Kidney (tissue), 22 donors: ENCODE measurements at places on chromosomes 3 and 15. TPM values are rescaled to one million over a fixed set of nuclear protein-coding genes. Genes with fewer than 3 reads are reported as not detected.

- no peak for DNase-seq
Observed at GRCh38 chr3:28502397-28502937, 153.8 kb upstream of the AZI2 start.

DNA sequence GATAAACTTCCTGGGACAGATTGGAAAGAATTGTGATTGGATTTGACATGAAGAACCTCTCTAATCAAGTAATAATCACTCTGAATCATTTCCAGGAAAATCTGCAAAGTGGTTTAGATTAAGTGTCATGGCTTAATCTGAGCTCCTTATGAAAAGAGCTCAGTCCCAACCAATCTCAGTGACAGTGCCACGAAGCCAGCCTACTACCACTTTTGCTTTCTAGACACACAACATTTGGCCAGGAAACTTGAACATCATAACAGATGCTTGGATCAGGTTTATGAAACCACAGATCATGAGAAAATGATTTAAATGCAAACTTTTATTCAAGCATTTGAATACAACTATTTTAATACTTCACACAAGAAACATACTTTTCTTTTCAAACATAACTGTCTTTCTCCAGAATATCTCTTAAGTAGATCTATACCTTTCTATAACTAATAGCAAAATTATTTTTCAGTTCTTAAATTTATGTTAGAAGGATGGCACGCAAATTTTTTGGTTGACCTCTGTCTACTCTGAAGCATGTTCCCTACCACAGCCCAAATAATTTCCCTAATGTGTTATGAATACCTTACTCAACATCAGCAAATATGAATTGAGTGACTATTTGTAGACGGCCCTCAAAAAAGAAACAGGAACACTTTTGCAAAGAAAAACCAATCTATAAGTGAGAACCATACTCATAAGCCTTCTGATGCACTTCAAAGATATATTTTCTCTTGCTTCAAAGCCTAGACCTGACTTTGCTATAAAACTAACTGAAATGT lies 495.0 kb upstream of the ZNF385D start:
- DNase-seq: no peak

DNA sequence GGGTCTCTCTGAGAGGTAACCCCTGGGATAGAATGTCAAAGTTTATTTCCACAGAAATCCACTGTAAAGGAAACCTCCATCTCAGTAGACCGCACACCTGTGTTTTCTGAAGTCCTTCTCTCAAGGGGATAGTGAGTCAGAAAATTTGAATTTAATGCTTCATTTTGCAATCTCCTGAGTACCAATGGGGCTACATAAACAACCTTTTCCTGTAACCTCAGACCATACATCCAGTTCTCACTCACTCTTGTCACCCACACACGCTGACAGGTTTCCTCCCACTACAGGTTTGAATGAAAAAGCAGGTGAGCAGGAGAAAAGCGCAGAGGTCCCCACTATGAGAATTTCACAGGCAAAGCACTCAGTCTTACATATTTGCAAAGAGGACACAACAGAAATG lies 165.3 kb upstream of the MCTP2 start:
- no peak for DNase-seq

GRCh38 chr3:56621681-56622080 lies 61.4 kb downstream of the TASOR start:
- DNase-seq: peak; percentile 56

DNA sequence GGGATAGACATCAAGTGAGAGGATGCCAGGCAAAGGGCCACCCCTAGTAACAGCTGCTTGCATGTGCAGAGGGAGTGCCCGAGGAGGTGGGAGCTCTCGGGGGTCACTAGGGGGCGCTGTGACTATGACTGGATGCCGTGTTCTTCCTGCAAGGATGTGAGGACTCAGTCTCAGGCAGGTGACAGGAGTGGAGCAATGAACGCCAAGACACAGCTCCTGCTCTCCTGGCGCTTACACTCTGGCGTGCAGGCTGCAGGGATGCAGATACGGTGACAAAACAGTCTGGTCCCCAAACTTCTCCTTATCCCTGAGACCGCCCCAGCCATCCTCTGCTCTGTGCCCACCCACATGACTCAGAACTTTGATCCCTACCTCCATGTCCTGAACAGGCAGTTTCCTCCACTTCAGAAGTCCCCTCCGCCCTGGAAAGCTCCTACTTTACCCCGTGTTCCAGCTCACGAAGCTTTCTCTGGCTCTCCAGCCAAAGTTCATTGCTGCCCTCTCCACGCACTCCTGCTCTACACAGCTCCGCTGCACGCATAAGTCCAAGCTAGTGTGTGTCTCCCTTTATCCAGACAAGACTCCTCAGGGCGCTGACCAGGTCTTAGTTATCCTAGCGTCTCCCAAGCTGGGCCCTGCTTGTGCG lies 14.7 kb downstream of the RHOV start:
- peak; percentile 90 for DNase-seq

DNA sequence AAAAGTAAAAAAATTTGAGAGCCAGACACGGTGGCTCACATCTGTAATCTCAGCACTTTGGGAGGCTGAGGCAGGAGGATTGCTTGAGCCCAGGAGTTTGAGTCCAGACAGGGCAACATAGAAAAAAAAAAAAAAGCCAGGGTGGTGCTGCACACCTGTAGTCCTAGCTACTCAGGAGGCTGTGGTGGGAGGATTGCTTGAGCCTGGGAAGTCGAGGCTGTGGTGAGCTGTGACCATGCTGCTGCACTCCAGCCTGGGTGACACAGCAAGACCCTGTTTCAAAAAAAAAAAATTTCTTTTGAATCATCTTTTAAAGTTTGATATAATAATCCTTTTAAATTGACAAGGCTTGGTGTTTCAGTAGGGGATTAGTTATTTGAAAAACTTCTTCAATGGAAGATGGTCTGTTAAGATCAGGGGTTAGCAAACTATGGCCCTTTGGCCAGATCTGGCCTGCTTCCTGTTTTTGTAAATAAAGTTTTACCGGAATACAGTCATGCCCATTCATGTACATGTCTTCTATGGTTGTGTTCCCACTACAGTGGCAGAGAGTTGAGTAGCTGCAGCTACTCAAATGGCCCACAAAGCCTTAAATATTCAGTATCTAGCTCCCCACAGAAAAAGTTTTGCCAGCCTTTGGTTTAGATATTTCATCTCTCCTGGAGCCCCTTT lies 28.9 kb downstream of the CDAN1 start:
- DNase-seq: no peak

- no peak for DNase-seq
Observed at GRCh38 chr15:67089217-67090193, 24.1 kb downstream of the SMAD3 start.

CHDH gene
- 33.4 TPM for total RNA-seq

DNA sequence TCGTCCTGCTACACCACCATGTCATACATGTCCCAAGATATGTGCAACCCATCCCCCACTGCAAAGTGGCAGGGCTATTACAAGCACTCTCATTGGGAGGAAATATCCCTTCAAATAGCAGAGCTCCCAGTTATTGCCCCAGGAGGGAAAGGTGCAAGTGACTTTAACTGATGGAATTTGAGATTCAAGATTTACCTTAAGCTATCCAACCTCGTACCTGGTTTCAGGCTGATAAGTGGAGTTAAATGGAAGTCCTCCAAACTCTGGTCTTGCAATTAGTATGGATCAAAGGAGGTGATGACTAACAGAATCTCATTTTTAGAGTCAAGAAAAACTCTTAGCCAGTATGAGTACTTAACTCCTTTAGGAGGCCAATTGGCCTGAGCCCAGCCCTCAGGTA lies 2.1 kb downstream of the SLCO2A1 start:
- no peak for DNase-seq

- DNase-seq: no peak
Observed at GRCh38 chr3:101803173-101803782, 24.3 kb downstream of the NXPE3 start.

DNA sequence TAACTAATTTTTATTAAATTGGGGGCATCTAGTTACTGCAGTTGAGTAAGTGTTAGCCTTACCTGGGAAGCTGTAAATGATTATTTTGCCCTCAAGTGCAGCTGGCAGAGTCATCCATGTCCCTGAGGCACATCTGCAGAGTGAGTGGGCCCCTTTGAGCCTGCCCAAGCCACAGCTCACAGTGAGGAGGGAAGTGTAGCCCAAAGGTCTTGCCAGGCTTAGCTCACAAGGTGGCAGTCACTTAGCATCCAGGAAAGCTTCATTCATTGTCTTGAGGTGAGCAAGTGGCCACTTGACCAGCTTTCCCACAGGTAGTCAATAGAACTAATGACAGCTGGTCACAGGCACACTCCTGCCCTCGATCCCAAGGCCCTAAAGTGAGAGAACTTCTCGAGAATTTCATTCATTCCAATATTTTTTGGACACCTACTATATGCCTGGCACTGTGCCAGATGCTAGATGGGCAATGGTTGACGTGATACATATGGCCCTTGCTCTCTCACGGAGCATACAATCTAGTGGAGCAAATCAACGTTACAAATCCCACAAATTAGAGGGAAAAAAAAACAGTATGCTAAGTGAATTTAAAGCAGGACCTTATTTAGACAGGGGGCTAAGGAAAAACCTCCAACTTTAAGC lies 163.3 kb upstream of the IL12A start:
- no peak for DNase-seq

CFAP100 gene
- total RNA-seq: not detected

TMCO5A gene
- not detected for total RNA-seq

LMAN1L gene
- not detected for total RNA-seq

- no peak for DNase-seq
Observed at GRCh38 chr15:36358523-36358922, 220.9 kb upstream of the CDIN1 start.

TLR9 gene
- total RNA-seq: 0.94 TPM

CD80 gene
- 1.2 TPM for total RNA-seq

NR2E3 gene
- 0.19 TPM for total RNA-seq

GRCh38 chr3:99313485-99313884 lies 324.9 kb upstream of the COL8A1 start:
- DNase-seq: no peak

- no peak for DNase-seq
Observed at GRCh38 chr3:49248840-49249227, 28.2 kb downstream of the C3orf62 start.

DNA sequence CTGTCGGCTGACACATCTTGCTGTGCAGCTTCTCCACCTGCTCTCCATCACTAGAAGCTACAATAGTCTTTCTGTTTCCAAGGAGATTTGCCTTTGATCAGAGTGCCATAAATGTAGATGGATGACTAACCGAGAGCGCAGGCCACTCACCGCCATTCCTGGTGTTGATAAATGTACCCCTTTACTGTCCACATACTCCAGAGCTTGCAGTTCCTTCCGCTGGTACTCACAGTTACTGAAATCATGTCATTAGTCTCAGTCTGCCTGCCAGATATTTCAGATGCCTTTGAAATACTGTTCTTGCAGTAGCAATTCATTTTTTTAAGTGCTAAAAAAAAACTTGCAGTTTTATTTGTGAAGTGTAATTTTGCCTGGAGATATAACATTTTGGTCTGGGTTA lies 72.3 kb downstream of the BLM start:
- DNase-seq: no peak

- peak; percentile 39 for DNase-seq
Observed at GRCh38 chr3:19543212-19543841, 390.7 kb downstream of the EFHB start.

GRCh38 chr3:71488391-71488809 lies 95.1 kb downstream of the FOXP1 start:
- DNase-seq: no peak

COL6A5 gene
- total RNA-seq: 0.41 TPM

GRCh38 chr3:70110066-70110465 lies 110.5 kb downstream of the SAMMSON start:
- no peak for DNase-seq

DNA sequence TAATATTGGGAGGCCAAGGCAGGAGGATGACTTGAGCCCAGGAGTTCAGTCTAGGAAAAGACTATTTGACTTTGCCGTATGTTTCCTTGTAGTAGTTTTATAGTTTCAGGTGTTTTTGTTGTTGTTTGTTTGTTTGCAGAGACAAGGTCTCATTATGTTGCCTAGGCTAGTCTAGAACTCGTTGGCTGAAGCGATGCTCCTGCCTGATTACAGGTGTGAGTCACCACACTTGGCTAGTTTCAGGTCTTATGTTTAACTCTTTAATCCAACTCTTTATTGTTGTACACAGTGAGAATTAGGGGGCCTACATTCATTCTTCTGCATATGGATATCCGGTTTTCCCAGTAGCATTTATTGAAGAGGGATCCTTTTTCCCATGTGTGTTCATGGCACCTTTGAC lies 32.0 kb downstream of the FAIM start:
- DNase-seq: no peak

- DNase-seq: no peak
Observed at GRCh38 chr3:30974071-30974470, 79.6 kb upstream of the GADL1 start.

GUCA1C gene
- total RNA-seq: not detected

- no peak for DNase-seq
Observed at GRCh38 chr3:195596765-195597171, 13.0 kb upstream of the APOD start.

THBS1 gene
- total RNA-seq: 377 TPM

DNA sequence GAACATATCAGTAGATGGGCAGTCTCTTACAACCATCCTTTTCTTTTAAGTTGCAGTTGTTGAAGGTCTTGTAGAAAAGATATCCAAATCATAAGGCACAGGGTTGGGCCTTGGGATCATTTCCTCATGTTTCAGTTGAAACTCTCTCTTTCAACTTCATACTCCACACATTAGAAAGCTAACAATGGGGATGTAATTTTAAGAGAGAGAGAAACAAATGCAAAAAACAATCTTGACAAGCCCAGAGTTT lies 747.9 kb downstream of the ROBO1 start:
- DNase-seq: no peak

GRCh38 chr3:117399311-117400078 lies 689.9 kb downstream of the TUSC7 start:
- DNase-seq: no peak

- DNase-seq: no peak
Observed at GRCh38 chr15:27182561-27183110, 211.7 kb downstream of the GABRG3 start.

GRCh38 chr15:82064824-82065223 lies 19.0 kb upstream of the MEX3B start:
- no peak for DNase-seq

GRCh38 chr15:58962136-58962535 lies 25.3 kb upstream of the RNF111 start:
- DNase-seq: no peak

MAP1A gene
- 9.3 TPM for total RNA-seq

GRCh38 chr3:72273615-72274014 lies 488.7 kb upstream of the PROK2 start:
- DNase-seq: peak; percentile 77

ARGFX gene
- total RNA-seq: not detected

DUOX2 gene
- total RNA-seq: 0.28 TPM

GRCh38 chr3:126117212-126117611 lies 33.3 kb upstream of the SLC41A3 start:
- DNase-seq: no peak

- no peak for DNase-seq
Observed at GRCh38 chr3:60935709-60936108, 315.5 kb downstream of the FHIT start.

- DNase-seq: peak; percentile 45
Observed at GRCh38 chr3:39146083-39146501, 7.3 kb downstream of the CSRNP1 start.

- DNase-seq: no peak
Observed at GRCh38 chr3:56233742-56234141, 234.5 kb downstream of the ERC2 start.
